Cardiac muscle cell (in vitro differentiated cells and primary cell): ENCODE measurements at places on chromosomes 5 and 9. TPM values are rescaled to one million over a fixed set of nuclear protein-coding genes. Genes with fewer than 3 reads are reported as not detected.

GRCh38 chr9:120014796-120015195 is 565.2 kb downstream of the CDK5RAP2 start:
- DNase-seq: no peak

DNA sequence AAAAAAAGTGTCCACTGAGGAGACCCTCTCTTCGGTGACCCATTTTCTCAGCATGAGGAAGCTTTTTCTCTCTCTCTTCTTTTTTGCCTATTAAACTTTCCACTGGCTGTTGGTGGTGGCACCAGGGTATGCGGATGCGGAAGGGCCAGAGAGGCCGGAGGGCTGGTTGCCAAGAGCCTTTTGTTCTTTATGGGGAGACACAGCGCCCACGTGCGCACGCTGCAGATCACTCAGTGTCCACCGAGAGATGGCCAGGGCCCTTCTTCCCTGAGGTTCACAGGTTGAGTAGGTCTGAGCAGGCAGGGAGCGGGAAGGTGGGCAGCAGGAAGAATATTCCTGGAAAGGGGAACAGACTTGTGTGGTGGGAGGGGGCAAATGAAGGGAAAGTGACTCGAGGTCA is 69.1 kb downstream of the STK10 start:
- no peak for DNase-seq

DNA sequence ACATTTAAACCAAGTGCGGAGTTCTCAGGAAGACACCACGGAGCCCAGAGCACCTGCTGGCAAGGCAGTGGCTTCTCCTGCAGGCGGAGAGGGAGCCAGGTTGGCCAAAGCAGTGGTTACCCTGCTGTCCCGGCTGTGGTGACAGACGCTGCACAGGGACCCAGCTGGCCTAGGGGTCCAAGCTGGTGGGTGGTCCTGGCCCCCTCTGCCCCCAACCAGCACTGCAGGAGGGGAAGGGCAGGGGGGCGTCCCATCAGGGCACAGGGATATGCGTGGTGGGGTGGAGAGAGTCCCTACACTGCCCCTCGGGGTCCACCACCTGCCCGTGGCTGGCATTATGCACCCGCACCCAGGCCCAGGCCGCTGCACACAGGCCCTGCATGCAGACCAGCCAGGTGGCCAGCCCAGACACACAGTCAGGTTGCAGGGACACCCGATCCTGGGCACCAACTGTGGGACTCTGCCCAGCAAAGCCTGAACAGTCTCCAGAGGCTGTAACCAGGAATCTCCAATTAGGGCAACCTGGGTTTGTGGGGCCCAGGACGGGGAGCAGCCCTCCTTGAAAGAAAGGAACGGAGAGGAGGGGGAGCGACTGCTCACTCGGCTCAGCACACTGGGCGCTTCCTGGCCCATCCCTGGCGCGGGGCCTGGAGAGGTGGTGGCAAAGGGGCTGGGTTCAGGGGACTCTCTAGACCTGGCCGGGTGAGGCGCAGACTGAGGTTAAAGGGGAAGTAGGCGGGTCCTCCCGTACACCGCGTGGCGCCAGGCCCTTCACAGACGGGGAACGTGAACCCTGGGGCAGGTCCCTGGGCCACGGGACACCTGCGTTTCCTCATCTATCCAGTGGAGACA is 46.3 kb downstream of the NACC2 start:
- DNase-seq: no peak

GRCh38 chr5:124330595-124331220 is 415.7 kb downstream of the ZNF608 start:
- DNase-seq: peak; percentile 21

- no peak for DNase-seq
Observed at GRCh38 chr9:88988796-88989641, 2.2 kb upstream of the S1PR3 start.

DNA sequence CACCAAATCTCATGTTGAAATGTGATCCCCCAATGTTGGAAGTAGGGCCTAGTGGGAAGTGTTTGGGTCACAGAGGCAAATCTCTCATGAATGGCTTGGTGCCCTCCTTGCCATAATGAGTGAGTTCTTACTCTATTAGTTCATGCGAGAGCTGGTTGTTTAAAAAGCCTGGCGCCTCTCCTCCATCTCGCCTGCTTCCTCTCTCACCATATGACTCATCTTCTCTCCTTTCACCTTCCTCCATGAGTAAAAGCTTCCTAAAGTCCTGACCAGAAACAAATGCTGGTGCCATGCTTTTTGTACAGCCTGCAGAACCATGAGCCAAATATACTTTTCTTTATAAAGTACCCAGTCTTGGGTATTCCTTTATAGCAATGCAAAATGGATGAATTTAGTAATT is 20.9 kb upstream of the ARHGAP26 start:
- no peak for DNase-seq

BARHL1 gene
- not detected in 2 replicates for polyA plus RNA-seq

DNA sequence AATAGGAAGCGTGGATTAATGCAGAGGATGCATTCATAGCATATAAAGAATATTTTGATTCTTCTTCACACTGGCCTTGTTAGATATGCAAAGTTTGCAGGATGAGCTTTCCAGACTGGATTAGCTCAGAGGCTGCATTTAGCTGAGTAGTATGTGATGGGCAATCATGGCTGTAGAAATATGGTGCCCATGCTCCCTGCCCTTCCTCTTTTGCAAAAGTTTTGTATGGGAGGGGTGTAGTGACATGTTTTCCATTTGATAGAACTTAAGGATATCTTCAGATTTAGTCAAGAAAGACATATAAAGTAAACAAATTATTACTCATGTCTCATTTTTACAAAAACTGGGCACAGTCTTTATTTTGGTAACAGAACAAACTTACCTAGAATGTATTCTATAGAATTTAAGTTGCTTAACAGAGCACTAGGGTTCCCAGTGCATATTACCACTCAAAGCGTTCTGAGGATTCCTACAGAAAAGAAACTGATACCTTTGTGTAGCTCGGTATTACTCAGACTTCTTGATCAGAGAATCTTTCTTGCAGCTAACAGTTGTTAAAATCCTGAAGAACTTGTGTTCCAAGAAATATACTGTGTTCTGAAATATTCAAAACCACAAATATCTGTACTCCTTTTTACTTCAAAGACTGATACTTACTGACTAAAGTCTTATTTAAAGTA is 9.8 kb downstream of the GTF3C4 start:
- DNase-seq: no peak
